ENCODE measurements at places on chromosomes 6 and 20.

- no peak for DNase-seq
Measured at GRCh38 chr20:32326504-32326845, 31.7 kb upstream of the ASXL1 start.

GRCh38 chr6:149385998-149386646, 13.9 kb upstream of the SUMO4 start:
- DNase-seq = no peak

DNA sequence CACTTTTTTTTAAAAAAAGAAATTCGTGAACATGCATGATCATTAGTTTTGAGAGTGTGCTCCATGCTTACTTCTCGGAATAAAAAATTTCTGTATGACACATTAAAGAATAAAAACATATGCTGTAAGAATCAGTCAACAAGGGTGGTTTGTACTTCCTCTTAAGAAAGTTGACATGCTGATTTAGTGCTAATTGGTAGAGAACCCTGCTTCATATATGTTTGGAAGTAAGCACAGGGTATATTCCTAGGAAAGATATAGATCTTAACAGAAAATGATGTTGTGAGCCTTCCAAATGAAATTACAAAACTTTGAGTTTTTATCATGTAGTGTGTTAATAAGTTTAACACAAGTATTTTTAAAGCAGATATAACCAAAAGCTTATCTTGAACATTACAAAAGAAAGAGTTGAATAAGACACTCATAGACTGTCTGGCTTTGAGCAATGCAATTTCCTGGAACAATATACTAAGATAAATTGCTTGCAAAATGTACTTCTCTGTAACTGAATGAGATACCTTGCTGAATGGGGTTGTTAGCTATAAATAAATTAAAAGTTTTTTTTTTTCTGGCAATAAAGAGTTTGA, 13.8 kb upstream of the VIP start:
- DNase-seq = no peak

GRCh38 chr6:159806021-159806458, 6.0 kb downstream of the PNLDC1 start:
- no peak for DNase-seq

DNA sequence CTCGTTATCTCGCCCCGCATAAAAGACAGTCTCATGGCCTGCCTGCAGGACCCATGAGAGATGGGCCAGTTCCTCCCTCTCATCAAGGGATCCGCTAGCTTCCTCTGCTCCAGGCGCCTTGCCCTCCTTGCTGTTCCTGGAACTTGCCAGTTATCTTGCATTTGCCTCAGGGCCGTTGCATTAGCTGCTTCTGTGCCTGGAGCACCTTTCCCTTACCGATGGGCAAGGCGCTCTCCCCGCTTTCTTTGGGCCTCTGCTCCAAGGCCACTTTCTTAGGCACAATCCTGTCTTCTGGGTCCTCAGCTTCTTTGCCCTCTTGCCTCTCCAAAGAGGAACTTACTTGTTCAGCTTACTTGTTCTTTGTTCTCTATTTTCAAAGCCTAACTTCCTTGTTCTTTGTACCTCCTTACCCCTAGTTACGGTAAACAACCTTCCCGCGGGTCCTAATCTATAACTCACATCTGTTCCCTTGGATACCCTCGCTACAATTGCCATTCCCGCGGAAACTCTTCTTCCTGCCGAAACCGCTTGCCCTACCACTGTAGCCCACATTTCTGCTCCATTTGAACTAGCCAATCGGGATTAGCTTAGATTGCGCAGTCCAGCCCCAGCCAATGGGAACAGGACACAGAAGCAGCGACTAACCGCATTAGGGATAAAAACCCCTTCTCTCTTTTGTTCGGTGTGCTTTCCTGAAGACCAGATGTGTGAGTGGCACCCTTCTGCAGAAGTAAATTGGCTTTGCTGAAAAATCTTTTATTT, 887 bp upstream of the NSFL1C start:
- DNase-seq = no peak

GRCh38 chr20:41245086-41245707, 72.3 kb downstream of the ZHX3 start:
- DNase-seq = no peak

- DNase-seq = no peak
Measured at GRCh38 chr6:118467181-118467580, 80.9 kb upstream of the PLN start.

DNA sequence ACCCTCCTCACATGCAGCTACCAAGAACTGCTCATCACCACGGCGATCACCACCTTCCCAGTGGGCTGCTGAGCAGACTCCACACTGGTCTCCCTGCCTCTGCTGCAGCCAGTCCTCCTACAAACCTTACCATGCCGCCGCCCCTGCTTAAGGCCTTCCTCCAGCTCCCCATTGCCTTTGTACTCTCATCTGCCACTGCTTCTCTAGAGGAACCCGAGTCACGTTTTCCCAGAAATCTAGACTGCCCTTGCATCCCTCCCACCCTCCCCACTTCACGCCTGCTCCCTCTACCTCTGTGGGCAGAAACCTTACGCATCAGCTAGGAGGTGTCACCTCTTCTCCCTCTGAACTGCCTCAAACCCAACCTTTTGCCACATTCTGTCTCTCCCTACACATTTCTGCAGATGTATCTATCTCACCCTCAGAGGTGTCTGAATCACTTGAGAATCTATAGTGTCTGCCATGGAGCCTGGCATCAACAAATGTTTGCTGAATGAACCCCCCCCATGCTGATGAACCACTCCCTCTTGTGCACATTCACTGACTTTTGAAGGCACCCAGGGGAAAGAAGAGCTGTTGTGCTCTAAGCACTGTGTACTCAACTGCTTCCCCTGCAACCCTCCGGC, 4.3 kb downstream of the E2F1 start:
- DNase-seq = no peak

GRCh38 chr20:60144404-60144803, 186.2 kb downstream of the CDH26 start:
- no peak for DNase-seq

- no peak for DNase-seq
Measured at GRCh38 chr6:49300443-49300842, 162.6 kb downstream of the MMUT start.

- DNase-seq = no peak
Measured at GRCh38 chr6:13866301-13866700, 51.9 kb upstream of the MCUR1 start.
